NCI-H1694 treated with DMSO at 0.1 percent for 48 hours (cell line): ENCODE measurements at places on chromosomes 4 and X.
A peak's percentile ranks its signal among the peaks of the same experiment; 100 is the strongest.

DNA sequence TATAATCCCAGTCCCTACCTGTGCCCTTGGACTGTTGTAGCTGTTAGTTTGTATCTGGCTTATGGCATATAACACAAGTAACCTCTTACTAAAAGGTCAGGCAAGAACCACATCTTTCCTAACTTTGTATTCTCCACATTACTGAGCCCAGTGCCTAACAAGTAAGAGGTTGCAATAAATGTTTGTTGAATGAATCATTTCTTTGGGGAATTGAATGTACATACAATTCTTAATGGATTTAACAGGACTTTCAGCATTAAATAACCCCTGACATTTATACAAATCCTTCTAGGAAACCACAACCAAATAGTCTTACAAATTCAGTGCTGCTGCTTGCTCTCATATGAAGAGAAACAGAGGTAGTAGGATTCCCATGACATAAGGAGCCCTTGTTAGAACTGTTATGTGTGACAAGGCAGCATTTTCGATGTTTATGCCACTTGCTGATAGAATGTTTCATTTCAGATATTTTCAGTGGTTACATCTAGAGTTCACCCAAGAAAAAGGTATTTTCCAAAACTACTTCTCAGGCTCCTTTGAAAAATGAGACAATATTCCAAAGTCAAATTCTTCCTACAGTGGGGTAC is 62.0 kb downstream of the MBNL3 start:
- DNase-seq: no peak

- DNase-seq: no peak
These were observed 156.9 kb upstream of the SLC7A11 start for GRCh38 chr4:138399081-138399480.

DNA sequence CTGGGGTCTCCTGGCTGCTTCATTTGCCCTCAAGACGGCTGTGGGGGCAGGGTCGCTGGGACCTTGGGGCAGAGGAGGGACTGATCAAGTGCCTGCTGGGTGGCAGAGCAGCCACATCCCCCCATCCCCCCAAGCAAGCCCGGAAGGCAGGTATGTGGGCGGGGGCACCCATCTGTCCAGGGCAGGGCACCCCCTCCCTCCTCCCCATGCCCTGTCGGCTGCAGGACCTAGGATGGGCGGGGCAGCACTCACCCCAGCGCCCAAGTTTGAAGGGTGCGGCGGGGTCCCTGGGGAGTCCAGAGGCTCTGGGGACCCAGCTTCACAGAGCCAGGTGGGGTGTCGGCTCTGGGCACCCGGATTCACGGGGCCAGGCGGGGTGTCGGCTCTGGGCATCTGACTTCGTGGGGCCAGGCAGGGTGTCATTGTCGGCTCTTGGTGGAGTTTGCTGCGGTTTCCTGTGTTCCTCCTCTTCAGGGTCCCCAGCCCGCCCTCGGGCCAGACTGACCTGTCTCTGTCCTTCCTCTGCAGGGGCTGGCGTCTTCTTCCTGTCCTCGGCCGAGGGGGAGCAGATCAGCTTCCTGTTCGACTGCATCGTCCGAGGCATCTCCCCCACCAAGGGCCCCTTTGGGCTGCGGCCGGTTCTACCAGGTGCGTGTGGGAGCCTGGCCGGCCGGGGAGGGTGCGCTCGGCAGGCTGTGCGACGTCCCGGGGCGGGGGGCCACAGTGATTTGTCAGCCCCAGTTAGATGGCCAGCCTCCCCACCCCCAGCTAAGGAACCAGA is 22.1 kb downstream of the DOK7 start:
- no peak for DNase-seq

- no peak for DNase-seq
These were observed 7.5 kb upstream of the DMD start for GRCh38 chrX:33218819-33219218.

GRCh38 chr4:8665406-8666360 is 73.1 kb downstream of the CPZ start:
- no peak for DNase-seq

- DNase-seq: no peak
These were observed 82.5 kb downstream of the FAT4 start for GRCh38 chr4:125397226-125397625.

- DNase-seq: no peak
These were observed 323.1 kb downstream of the PCDH10 start for GRCh38 chr4:133472244-133472643.

GRCh38 chrX:154294791-154295574 is at the start of gene TEX28:
Gene TEX28, minus strand, starts transcription at chrX:154295124. Its CDS starts 3,007 bp downstream, at chrX:154292117.
- no peak for DNase-seq

GRCh38 chr4:52126966-52127365 is 75.9 kb downstream of the SPATA18 start:
- DNase-seq: no peak

DNA sequence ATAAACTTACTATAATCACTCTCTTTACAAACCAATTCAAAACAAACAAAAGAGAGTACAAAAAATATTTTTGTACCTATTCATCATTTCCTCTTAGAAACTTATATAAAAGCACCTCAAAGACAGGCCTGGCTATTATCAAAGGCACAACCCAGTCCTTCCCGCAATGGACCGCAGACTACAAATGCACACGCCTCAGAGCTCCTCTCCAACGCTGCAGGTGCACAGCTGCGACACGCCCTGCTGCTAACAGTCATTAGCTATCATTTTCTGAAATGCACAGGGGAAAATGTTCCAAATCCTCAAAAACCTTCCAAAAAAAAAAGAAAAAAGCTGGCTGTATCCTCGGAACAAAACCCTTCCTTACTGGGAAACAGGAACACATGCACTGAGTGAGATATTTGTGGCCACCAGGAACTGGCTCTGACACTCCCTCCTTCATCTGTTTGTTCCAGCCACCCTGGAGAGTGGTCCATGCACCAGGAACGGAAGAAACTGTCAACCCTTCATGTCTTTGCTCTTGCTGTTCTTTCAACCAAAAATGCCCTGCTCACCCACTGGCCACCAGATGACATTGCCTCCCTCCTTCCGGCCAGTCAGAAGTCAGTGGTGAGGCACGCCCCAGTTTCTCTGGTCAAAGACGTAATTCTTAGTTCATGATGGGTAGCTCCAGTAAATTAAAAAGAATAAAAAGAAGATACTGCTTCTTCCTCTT is 16.7 kb downstream of the IRF2 start:
- no peak for DNase-seq

DNA sequence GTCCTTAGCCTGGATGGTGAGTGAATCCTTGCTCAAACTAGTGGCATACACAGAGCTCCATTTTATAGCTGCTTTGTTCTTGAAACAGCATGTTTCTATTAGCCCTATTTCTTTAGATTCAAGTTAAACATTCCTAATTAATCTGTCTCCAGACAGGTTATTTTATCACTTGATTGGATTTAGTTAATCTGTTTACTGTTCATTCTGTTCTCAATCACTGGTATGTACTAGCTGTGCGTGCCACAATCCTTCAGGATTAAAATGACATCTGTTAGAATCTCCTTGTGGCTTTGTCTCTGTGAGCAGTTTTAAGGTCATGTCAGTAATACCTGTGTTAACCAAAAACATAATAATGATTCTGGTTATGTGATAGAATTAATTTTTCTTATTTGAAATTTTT is 36.5 kb downstream of the PTPN13 start:
- DNase-seq: no peak

DNA sequence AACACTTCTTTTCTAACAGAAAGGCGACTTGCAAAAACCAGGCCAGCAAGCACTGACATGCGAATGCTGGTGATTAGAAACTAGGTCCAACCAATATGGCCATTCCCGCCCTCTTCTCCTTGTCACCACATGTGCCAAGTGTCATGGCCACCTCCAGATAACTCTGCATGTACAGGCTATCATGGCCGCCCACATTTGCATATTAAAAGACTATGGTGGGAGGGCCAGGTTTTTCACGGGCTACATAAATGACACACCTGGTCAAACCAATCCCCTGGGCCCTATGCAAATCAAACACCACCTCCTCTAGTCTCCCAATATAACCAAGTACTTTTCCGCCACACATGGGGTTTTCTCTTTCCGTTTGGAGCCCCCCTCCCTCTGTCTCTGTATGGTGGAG is 40.1 kb downstream of the NUDT11 start:
- DNase-seq: no peak

- DNase-seq: no peak
These were observed 192.4 kb upstream of the RPL34 start for GRCh38 chr4:108427946-108428485.

- DNase-seq: peak; percentile 53
These were observed 2.7 kb upstream of the BMX start for GRCh38 chrX:15497865-15498264.

DNA sequence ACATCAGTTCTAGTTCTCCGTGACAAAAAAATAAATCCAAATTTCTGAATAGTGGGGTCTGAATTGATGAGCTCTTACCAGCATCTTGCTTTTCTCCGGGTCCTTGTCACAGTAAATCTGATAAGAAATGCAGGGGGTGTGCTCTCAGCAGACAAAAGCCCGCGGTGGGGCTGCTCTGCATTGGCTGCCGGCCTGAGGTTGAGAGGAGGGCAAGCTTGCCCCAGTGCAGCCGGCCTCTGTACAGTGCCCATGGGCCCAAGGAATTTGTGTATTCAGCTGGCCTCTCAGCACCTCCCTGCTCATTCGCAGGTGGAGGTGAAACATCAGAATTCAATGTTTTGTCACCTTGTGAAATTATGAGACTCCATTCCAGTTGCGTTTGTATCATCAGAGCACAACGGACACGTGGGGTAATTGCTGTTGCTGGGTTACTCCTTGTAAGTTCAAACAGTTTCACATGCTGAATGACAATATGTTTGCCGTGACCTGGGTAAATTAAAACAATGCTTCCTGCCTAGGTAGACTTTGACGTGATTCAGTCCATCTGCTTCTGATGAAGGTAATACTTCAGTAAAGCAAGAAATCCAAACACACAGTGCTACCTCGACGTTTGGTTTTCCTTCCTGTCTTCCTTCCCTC is 596.4 kb downstream of the MID1IP1 start:
- DNase-seq: no peak

- DNase-seq: no peak
These were observed 140.9 kb downstream of the BCOR start for GRCh38 chrX:39956803-39957394.
